Amniotic epithelial cell (primary cell): ENCODE measurements at places on chromosomes 12 and 14.

DNA sequence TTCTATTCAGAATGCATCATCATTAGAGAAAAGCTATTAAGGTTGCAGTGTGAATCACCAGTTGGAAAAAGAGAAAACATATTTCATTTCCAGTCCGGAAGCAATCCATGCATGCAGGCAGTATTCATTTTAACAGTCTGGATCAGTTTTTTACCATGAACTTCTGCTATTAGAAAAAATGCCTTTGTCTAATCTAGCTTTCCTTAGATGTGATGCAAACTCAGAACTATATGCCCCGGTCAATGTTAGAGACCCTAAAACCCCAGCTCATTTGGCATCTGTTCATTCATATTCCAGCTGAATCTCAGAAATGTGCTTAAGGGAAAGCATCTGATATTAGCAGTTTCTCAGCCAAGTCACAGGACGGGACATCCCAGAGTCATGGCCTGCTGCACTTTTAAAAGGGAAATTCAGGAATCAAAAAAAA, 8.5 kb downstream of the IRAK3 start:
- DNase-seq, result no peak

DNA sequence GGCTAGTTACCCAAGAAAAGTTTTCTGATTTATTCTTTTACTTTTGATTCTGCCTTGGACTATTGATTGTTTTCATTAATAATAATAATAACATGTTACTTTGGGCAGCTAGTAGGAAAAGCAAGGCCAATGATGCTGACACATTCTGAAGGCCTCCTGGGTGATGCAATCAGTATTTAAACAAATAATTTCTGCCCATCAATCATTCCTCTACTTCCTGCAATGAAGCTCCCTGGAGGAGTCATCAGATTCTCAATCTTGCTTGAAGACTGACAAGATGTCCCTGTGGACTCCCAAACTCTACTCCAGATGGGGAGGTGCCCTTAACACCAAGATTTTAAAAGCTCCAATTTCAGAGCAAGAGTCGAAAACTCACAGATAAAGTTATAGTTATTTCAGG, at the start of gene SPX:
Gene SPX, plus strand, starts transcription at position 244 of the 400 bp plus-strand sequence. CDS start 177 bp downstream, outside the sequence.
- DNase-seq, result peak; percentile 77

DNA sequence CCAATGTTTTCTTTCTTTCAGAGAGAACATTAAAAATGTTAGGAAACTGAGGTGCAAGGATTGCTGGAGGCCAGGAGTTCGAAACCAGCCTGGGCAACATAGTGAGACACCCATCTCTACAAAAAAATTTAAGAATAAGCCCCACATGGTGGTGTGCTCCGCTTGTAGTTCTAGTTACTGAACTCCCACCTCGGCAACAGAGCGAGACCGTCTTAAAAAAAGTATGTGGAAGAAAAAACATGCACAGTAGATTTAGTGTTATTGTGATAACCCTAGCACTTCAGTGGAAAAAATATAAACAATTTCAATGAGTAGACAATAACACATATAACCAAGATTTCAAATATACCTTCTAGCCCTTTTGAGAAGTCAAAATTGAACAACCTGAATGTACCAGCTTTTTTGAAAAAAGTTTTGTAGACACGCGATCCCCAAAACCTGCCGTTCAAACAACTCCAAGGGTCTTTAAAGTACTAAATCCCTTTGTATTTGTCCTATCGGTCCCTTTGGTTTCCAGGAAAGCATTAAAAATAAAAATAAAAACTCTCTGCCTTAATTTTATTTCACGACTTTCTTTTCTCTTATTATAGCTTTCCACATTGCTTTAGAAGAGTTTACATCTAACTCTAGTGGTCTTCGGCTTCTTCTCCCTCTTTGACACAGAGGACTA, 1.0 kb upstream of the ANO6 start:
- peak; percentile 49 for DNase-seq

DNA sequence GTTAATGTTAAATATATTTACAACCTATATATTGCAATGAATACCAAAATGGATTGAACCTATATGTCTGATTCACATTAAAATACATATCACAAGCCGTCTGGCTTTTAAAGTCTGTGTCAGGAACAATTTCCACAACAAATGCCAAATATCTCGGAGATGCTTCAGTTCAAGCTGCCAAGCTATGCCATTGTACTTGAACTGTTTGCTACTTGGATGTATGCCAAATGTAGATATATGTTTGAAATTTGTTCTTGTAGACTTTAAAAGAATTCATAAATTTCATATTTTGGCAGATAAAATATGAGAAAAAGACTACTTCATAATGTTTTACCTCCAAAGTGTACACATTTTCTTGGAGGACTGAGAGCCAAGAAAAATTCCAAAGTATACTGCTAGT, 37.0 kb downstream of the WASHC3 start:
- DNase-seq, result no peak

DNA sequence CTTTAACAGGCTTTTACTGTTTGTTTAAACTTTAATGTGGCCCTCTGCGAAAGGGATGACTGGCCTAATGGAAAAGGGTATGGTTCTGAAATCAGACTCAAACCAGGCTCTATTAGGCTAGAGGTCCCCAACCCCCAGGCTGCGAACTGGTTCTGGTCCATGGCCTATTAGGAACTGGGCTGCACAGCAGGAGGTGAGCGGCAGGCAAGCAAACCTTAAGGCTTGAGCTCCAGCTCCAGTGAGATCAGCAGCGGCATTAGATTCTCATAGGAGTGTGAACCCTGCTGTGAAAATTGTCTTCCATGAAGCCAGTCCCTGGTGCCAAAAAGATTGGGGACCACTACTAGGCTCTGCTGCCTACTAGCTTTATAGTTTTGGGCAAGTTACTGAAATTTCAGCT, 11.1 kb downstream of the GALNT4 start:
- no peak for DNase-seq

DNA sequence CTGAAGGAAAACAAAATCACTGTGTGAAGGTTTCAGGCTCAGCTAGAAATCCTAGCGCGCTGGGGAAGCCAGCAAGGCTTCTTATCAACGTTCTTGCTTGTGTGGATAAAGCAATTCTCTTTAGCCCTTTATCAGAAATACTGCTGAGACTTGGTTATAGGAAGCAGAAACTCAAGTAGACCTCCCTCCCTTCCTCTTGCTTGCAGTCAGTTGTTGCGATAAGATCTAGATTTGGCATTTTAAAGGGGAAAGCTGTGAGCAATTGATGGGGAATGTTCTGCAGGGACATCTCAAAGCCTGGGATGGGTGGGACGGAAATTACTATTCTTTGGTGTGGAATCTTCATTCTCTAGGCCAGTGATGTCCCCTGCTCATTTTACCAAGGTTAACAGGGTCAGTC, 76.4 kb upstream of the ANO4 start:
- DNase-seq, result no peak

DNA sequence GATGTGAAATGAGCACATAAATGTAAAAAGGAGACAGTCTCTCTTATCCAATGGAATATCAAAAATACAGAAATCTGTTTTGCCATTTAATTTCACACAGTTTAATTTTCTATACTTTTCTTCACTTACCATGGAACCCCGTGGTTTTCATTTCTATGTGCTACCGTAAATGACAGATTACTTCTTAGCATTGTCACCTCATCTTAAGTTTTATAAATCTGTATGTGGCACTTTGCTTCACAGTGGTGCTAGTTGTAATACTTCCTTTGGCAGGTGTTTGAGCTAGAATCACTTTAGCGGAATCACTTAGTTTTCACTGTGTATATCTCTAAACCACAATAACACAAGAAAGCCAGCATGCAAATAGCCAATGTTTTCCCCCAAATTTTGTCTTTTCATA, 781.9 kb upstream of the MGAT4C start:
- DNase-seq, result no peak

GRCh38 chr12:121590476-121591143, 9.8 kb upstream of the KDM2B start:
- DNase-seq, result peak; percentile 47

DNA sequence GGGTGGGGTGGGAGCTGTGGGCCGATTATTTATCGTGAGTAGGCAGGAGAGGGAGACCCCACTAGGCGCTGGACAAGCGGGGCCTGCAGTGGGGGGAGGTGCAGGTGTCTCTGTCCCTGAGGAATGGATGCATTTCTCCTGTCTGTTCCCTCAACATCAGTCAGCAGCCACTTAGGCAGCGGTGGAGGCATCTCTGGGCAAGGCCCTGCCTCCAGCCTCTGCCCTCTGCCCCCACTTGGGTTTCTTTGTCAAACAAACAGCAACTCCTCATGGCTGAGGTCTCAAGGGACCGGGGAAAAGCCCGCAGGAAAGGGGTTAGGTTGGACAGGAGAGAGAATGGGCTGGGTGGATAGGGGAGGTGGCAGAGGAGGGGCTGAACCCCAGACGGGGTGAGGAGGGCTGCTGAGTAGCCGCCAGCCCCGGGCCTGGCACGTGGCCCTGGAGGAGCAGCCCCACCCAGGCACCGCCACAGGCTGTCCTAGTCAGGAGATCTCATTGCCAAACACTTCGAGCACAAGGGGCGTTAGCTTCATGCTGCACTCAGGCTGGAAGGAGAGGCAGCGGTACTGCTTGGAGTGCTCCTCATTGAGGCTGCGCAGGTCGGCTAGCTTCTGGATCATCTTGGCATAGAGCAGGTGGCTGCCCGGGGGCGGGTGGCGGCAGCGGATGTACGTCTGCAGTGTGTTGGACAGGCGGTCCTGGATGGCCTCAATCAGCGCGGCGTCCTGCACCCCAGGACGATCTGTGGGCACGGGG, 24.7 kb upstream of the HDAC7 start:
- no peak for DNase-seq

- DNase-seq, result peak; percentile 36
Measured at GRCh38 chr12:80936642-80937390, 918 bp downstream of the LIN7A start.

DNA sequence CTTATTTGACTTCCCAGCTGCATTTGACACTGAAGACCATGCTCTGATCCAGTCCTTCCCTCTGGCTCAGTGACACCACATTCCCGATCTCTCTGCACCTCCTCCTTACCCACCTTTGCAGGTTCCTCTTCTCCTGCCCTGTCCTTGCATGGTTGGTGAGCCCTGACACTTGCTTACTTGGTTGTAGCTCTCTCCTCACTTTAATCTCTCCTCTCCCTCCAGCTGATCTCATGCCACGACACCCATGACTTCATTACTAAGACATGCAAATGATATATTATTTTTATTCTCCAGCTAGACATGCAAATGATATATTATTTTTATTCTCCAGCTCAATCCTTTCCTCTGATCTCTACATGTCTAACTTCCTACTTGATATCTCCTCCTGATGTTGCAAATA, at the start of gene SERPINA9:
Gene SERPINA9, minus strand, starts transcription at position 175 of the 400 bp plus-strand sequence. CDS start 6,357 bp downstream, outside the sequence.
- DNase-seq, result no peak

GRCh38 chr12:25242981-25243679, 7.6 kb downstream of the KRAS start:
- peak; percentile 41 for DNase-seq

DNA sequence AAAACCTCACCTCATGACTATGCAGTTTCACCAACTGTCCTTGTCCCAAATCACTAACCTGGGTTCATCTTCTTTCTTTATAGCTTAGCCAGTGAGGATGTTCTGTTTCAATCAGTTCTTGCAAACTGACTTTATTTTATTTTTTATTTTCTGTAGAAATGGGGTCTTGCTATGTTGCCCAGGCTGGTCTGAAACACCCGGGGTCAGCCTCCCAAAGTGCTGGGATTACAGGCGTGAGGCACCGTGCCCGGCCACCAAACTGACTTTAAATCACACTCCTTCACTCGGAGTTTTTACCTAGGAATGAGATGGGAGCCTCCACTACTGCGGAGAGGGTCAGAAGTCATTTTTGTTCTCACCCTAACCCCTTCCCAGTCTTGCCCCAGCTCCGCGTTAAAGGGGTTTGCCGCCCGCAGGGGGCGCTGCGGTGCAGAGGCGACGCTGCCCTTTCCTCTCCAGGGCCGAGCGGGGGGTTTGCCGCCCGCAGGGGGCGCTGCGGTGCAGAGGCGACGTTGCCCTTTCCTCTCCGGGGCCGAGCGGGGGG, 7.0 kb upstream of the B4GALNT3 start:
- DNase-seq, result no peak

DNA sequence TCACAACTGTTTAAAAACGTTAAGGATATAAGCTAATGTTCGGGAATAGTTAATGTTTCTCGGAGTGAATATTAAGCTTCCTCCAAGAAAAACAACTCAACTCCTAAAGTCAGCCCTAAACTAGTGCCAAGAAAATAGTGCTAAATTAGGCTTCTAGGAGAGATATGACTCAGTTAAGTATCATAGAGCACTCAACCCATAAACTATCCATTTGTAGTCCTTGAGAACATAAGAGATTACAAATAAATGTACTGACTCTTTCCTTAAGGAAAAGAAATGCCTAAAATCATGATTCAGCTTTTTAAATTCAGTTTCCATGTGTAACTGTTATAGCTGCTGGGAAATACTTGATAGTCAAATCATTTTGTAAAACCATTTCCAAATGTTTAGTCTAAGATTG, 117.1 kb downstream of the HMGA2 start:
- DNase-seq, result peak; percentile 91

DNA sequence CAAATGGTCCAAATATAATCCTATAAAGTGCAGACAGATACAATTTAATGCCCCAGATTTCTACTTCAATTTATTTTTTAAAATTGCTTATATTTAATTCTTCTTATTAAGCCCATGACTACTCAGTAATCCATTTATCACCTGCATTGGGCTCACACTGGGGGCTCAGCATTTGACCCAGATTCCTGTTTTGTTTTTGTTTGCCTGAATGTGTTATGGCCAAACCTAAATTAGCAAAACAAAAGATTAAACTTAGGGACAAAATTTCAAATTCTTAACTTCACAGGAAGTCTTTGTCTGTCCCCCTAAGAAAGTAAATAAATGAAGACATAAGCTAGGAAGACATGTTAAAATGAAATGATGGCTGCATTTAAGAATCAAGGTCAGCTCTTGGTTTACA, 322.3 kb downstream of the RMST start:
- no peak for DNase-seq

- DNase-seq, result no peak
Measured at GRCh38 chr12:105365231-105365630, 34.7 kb downstream of the C12orf75 start.

DNA sequence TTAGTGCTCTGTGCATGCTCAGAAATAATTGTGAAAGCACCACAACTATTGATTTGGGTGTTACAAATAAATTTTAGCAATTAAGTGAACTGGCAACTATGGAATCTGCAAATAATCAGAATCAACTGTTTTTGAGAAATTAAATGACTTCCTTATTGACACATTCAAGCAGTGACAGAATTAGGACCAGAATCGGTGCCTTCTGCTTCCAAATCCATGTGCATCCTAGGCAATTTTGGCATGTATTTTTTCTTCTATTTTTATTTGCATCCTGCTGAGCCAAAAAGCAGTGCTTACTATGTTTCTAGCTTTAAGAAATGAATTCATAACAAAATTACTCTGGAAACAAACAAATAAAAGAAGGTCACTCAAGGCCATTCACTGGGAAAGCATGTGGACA, 408.2 kb downstream of the GXYLT1 start:
- no peak for DNase-seq
